CD4-positive, alpha-beta T cell treated with Interleukin-4 for 4 hours (primary cell): ENCODE measurements at places on chromosomes 3 and 15.
A peak's percentile ranks its signal among the peaks of the same experiment; 100 is the strongest.

DNA sequence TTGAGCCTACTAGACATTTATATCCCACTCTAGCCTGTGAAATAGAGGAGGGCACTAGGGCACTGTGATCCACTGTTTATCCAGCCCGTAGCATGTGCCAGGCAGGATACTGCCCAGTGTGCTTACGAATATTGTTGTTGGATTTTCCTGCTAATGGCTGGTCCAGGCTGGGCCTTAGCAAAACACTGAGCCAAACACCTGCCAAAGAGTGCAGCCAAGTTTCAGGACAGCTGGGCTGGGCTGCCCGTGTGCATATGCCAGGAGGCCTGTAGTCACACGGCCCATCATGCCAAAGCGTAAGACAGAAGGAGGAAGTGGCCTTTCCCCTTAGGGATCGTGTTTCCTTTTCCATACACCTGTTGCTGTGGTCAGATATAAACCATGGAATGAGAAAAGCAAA lies 54.5 kb upstream of the ABHD10 start:
- no peak for DNase-seq

DNA sequence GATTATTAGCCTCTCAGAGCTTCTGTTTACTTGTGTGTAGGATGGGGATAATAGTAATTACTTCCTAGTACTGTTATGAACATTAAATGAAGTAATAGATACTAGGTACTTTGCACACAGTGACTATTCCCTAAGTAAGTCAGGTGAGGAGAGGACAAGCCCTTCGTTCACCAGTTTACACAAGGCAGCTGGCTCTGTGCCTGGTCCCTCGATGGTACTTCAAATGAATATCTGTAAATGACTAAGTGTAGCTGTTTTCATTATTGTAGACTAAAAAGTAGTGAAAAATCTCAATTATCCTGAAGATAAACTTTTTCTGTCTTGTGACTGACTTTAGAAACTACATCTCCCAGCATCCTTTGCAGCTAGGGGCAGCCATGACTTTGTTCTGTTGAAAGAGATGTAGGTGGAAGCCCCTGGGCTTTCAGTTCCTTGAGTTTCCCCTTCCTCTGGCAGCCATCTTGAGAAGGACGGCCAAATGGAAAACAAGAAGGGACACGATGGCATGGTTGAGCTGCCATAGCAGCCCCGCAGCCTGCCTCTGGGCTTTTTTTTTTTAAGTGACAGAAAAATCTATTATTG lies 11.7 kb upstream of the WNT7A start:
- peak; percentile 17 for DNase-seq

- DNase-seq, result peak; percentile 37
These were observed 1.9 kb downstream of the TBL1XR1 start for GRCh38 chr3:177195242-177195991.

- DNase-seq, result no peak
These were observed 34.5 kb downstream of the MGLL start for GRCh38 chr3:127787571-127788365.

DNA sequence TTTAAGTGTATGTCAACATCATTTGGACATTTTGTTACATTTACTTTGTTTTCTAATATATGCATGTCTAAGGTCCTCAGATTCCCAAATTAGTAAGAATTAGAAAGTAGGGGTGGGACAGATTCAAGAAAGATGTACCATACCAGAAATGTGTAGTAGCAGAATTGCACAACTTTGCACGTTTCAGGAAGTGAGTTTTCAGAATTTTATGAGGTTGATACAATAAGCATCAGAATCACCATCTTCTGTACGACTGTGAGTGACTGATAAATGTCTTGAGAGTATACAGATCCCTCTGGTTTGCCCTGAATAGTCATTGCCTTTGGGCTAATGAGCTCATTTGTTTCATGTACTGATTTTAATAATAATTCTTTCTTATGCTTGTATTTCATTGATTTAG lies 9.3 kb downstream of the ARIH2 start:
- no peak for DNase-seq

DNA sequence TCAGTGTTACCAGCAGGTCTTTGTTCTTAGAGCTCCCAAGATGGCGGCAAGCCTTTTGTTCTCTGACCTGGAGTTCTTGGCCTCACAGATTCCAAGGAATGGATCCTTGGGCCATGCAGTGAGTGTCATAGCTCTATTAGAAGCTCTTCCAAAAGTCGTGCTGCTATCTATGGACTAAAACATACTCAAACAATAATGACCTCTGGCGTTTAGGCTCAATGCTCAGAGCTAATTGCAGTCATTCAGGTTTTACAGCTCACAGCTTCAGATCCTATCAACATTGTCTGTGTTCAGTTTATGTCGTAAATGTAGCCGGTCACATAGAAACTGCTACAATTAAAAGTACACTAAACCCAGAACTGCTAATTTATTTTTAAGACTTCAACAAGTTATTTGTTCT lies 22.2 kb downstream of the CCRL2 start:
- no peak for DNase-seq

- DNase-seq, result peak; percentile 16
These were observed 503 bp downstream of the HLTF start for GRCh38 chr3:149085828-149086231.

GRCh38 chr3:52237657-52238172 lies 1.2 kb downstream of the TWF2 start:
- DNase-seq, result no peak

GRCh38 chr3:102536456-102536855 lies 101.6 kb downstream of the ZPLD1 start:
- peak; percentile 13 for DNase-seq

DNA sequence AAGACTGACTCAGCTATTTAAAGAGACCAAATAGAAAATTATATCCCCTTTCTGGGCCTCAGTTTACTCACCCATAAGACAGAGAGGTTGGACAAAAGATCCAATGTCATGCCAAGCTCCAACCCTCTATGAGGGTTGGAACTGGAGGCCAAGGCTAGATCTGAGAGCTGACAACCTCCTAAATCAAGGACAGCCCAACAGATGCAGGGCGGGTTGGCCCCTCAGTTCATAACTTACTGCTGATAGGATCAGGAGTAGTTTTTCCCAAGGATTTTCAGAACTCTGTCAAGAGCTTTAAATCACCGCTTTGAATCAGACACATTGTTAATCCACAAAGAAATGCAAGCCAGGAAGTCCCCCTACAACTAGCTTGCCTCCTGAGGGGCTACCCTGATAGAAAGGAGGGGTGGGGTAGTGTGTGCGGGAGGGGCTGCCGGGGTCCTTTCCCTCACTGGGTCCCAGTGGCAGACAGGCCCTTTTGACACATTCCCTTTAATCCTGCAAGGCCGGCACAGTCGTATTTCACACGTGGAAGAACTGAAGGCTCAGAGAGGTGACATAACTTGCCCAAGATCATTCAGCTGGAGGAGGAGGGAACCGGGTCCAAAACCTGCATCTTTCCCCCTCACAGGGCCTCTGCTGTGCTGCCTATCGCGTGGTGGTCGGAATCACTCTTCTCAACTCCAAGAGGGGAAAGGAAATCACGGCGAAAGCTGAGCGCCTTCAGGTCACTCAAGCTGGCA lies 21.4 kb downstream of the BMF start:
- DNase-seq, result no peak

- DNase-seq, result no peak
These were observed 212.4 kb downstream of the OPA1 start for GRCh38 chr3:193805448-193805847.

DNA sequence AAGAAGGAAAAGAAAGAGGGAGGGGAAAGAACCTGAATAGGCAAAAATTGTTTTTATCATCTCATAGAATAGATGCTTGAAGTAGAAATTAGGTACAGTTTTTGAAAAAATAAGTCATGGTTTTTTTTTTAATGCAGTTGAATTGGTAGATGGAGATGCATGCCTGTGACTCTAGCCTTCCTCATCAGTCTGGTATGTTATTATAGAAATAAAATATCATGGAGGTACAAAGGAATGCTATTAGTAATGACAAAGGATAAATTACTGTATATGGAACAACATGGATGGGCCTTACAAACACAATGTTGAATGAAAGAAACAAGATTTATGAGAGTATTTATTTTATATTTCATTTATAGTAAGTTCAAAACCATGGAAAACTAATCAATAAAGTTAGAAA lies 162.4 kb upstream of the GALNT15 start:
- DNase-seq, result no peak

- no peak for DNase-seq
These were observed 31.7 kb downstream of the FRMD5 start for GRCh38 chr15:44163370-44163769.

DNA sequence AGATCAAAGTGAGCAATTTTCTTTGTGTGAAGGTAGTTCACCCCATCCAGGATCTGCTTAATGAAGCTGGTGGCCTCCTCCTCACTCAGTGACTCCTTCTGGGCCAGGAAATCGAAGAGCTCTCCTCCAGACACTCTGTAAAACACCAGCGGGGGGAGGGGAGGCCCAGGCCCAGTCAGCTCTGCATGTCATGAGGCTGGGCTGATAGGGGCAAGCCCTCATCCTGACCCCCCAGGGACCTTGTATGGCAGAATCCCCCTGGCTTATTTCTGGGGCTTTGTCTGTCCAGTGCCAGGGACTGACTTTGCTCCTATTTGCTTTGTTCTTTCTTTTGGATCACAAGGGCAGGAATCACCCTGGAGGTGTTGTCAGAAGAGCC lies 74.9 kb downstream of the DAPK2 start:
- DNase-seq, result peak; percentile 34

- no peak for DNase-seq
These were observed 46.8 kb downstream of the CHL1 start for GRCh38 chr3:243356-243725.

- no peak for DNase-seq
These were observed 39.9 kb downstream of the LRCH3 start for GRCh38 chr3:197830967-197831313.

- no peak for DNase-seq
These were observed 305.6 kb downstream of the ZBTB20 start for GRCh38 chr3:114841515-114841914.

DNA sequence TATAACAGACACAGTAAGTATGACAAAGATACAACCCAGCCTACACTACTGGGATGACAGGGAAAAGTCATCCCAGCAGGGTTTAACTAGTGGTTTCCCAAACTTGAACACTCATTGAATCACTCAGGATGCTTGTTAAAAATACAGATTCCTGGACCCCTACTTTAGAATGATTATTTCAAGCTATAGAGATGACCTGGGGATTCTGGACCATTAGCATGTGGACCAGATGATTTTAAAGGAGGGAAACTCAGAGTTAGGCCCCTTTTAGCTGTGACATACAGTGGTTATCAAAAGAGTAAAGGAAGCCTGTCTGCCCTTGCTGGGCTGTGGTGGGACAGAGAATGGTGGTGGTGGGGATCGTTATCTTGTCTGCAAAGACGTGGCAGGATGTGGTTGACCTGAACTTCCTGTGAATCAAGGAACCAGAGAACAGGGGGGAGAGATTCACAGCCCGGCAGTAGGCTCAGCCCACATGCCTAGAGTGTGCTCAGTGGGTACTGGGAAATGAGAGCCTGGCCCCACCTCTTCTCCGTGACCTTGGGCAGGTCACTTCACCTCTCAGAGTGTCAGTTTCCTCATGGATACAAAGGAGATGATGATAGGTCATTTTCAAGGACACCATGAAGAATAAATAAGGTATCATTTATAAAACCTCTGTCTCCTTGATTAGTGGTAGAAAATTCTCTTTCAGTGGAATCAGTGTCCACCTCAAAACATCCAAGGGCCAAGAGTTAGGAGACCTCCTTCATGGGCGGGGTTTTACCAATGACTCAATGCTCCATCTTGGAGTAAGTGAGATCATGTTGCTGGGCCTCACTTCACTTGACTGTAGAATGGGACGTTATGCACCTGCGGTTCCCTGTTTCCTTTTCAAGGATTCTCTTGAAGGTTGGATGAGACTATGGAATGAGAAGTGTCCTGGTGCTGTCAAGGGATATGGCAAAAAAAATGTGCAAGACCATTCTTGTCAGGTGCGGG lies 306.5 kb downstream of the RPLP1 start:
- peak; percentile 92 for DNase-seq

DNA sequence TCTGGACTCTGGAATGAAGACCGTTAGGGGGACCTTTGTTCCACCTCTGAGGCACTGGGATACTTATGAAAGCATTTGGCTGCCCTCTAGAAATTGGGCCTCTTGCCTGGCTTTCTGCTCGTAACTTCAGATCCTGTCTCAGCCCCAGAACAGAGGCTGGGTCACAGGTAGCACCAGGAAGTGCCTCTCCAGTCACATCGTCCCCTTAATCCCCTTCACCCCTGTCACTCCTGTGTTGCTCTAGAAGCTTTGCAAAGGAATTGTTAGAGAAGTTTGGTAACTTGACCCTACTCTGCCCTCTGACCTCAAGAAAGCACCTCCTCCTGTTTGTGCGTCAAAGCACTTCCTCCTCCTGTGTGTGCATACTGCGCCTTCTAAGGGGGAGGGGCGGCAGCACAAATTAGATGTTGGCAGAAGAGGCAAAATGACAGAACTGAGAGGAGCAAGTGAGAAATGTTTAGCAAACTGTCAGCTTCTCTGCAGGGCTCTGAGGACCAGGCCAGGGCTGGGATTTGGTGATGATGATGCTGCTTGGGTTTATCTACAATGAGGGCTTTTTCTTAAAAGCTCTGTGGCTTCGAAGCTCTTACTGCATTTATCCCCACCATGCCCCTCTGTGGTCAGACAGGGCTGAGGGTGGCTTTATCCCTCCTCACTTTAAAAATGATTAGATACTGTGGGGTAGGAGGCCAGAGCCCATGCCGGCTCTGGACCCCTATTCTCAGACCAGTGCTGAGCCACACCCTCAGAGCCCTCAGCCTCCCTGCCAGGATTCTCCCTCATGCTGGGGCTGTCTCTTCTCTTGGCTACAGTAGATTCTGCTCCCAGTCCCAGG lies 76.2 kb downstream of the LARS2 start:
- no peak for DNase-seq

DNA sequence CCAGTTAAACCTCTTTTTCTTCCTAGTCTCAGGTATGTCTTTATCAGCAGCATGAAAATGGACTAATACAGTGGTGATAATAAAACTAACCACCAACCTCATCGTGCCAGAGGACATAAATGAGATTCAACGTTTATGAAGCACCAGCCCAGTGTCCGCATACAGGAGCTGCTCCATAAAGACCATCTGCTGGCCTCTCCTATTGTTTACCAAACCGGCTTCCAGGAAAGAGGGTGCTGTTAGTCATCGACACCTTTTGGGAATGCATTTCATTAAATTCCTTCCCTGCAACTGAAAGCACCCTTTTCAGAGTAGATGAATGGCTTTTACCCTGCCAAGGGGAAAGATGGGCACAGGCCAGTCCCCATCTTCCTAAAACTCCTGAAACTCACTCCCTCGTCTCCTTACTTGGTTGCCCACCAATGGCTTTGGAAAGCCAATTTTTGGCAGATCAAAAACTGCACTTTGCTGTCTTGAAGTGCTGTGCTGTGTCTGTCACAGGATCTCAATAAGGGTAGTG lies 122.1 kb downstream of the AQP9 start:
- no peak for DNase-seq

DNA sequence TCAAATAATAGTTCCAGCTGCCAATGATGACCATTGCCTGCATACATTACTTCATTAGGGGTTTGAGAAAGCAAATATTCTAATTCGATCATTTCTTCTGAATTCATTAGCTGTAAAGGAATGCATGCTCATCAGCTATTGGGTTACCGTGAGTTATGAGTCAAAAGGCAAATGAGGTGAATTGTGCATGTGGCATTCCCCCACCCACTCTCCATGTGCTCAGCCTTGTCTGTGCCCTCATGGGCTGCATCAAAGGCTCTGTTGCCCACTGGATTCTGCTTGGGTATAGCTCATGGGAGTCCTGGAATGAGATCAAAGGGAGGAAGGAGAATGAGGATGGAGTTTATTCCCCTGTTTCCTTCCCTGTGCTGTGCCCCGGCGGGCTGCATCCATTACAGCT lies 99.3 kb upstream of the CHRNA7 start:
- no peak for DNase-seq
